Right cardiac atrium (tissue), 5 donors: ENCODE measurements at places on chromosomes 11 and 22. TPM values are rescaled to one million over a fixed set of nuclear protein-coding genes. Genes with fewer than 3 reads are reported as not detected.

Gene CSNK2A3
- total RNA-seq: 1.8 TPM

Gene SYCE3
- total RNA-seq: not detected

Gene GAL3ST1
- 0.17 TPM for total RNA-seq

Gene MUC5AC
- total RNA-seq: not detected

Gene STIP1
- total RNA-seq: 145 TPM

Gene ZNHIT2
- total RNA-seq: 6.4 TPM

DNA sequence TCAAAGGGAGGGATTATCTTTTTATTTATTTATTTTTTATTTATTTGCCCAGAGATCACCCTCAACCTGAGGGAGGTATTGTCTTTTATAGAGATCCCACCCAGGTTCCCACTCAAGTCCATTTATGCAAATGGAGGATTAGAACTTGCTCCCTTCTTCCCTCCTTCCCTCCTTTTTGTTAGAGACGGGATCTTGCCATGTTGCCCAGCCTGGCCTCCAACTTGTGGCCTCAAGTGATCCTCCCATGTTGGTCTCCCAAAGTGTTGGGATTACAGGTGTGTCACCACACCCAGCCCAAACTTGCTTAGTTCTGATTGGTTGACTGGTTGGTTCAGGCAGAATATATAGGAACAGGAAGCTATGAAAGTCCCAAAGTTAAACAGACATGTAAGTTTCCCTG is 51.9 kb downstream of the HIPK3 start:
- no peak for DNase-seq

DNA sequence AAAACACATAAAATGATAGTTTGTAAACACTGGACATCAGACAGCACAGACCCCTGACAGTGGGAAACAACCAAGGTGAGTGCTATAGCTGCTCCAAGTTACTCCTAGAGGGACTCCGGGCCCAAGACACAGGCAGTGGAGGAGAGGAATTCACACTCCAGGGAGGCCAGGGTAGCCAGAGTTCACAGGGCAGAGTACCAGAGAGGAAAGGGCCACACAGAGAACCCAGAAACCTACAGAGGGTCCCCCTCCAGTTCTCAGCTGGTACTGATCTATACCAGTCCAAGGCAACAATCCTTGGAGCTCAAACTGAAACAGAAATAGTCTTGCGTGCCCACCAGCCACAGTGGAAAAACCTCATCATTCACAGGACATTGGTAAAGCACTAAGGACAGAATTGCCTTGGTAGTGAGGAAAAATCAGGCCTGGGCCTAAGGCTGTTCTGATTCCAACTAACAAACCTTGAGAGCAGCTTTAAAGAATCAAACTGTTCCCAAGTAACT is 7.6 kb downstream of the VPS37C start:
- no peak for DNase-seq

DNA sequence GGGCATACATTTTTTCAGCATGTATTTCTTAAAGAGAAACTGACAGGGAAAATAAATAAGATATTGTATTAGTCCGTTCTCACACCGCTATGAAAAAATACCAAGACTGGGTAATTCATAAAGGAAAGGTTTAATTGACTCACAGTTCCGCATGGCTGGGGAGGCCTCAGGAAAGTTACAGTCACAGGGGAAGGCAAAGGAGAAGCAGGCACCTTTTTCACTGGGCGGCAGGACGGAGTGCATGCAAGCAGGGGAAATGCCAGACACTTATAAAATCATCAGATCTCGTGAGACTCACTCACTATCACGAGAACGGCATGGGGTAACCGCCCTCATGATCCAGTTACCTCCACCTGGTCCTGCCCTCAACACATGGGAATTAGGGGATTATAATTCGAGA is 44.2 kb downstream of the PPFIA1 start:
- no peak for DNase-seq

GRCh38 chr11:13761716-13762115 is 93.2 kb downstream of the FAR1 start:
- DNase-seq: no peak

DNA sequence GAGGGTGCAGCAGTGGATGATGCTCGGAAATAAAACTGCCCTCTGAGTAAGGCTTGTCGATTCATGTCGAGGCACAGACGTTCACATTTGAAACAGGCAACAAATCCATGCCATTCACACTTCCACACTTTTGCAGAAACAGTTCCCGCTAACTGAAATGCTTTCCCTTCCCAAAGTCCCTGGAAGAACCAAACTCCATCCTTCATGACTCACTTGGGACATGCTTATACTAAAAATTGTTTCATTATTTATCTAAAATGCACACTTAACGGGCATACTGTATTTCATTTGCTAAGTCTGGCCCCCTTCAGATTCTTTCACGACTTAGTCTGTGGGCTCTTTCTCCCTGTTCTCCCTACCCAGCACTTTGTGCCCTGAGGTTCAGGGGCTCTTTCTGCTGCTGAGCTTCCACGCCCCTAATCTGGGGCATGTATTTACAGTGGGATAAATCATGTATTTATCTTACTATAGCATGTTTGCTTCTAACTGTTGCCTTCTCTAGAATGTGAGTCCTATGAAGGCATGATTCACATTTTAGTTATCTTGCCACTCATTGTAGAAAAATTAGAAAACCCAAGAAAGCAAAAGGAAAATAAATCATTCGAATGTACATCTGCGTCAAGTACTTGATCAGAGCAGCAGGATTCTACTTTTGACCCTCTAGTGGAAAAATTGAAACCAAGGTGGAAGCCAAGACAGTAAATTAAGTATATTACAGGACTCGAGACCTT is 12.5 kb downstream of the SCGB1A1 start:
- DNase-seq: no peak

- DNase-seq: no peak
Measured at GRCh38 chr11:97516688-97517087, 1126.9 kb downstream of the JRKL start.

DNA sequence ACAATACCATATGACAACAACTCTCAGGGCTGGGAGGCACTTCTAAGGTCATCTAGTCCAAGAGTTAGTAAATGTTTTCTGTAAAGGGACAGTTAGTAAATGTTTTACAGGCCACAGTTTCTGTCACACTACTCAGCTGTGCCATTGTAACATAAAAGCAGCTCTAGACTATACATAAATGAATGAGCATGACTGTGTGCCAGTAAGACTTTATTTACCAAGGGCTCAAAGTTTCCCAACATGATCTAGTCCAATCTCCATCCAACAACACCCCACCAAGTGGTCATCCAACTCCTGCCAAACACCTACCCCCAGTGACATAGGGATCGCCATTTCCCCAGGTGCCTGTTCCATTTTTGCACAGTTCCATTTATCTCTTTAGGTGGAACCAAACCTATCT is 12.1 kb downstream of the SERGEF start:
- DNase-seq: no peak

- peak; percentile 78 for DNase-seq
Measured at GRCh38 chr11:12110714-12111548, 541 bp downstream of the MICAL2 start.

- DNase-seq: no peak
Measured at GRCh38 chr11:35859301-35859700, 84.6 kb upstream of the LDLRAD3 start.
